Stimulated activated CD8-positive, alpha-beta memory T cell treated with anti-CD3 and anti-CD28 coated beads, Interleukin-2, amount 100 ng/mL, for 48 hours (primary cell): ENCODE measurements at places on chromosomes 5 and 9.

DNA sequence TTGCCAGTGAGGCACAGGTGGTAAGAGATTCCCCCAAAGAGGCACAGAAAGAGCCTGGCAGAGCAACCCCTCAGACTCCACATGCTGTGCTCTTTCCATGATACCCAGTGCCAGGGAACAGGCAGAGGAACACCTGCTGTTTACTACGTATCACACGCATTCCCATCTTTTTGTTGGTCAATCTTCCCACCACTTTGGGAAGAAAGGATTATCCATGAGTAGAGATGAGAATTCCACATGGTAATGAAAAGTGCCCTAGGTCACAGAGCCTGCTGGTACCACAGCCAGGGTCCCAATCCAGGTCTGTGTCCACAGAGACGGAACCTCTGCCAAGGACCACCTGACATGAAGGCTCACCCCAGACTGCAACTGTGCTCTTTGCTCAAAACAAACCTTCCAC is 86.6 kb downstream of the LHFPL2 start:
- DNase-seq: no peak

DNA sequence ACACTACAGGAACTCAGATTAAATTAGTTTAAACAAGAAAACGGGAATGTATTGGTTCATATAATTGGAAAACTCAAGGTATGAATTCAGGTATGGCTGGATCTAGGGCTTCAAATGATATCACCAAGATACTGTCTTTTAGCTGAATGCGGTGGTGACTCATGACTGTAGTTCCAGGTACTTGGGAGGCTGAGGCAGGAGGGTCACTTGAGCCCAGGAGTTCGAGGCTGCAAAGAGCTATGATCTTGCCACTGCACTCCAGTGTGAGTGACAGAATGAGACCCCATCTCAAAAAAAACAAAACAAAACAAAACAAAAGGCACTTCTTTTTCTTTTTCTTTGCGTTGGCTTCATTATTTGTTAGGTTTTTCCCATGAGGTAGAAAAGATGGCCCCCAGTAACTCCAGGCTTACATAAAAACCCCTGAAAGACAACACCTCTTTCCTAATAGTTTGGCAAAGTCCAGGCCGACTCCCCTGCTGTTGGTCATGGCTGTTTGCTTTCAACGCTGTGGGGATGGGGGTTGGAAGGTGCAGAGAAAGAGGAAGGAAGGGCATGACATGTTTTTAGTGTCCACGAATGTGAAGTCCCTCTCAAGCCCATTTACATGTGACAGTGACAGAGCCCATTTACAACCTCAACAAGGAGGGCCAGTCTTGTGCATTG is 39.8 kb upstream of the CRB2 start:
- no peak for DNase-seq

GRCh38 chr5:52943285-52943684 is 45.9 kb upstream of the ITGA2 start:
- no peak for DNase-seq

GRCh38 chr9:72980183-72980582 is 27.3 kb upstream of the ALDH1A1 start:
- DNase-seq: no peak

GRCh38 chr9:86580688-86581087 is 226.5 kb upstream of the TUT7 start:
- DNase-seq: no peak
